ENCODE measurements at places on chromosomes 6 and 20.

DNA sequence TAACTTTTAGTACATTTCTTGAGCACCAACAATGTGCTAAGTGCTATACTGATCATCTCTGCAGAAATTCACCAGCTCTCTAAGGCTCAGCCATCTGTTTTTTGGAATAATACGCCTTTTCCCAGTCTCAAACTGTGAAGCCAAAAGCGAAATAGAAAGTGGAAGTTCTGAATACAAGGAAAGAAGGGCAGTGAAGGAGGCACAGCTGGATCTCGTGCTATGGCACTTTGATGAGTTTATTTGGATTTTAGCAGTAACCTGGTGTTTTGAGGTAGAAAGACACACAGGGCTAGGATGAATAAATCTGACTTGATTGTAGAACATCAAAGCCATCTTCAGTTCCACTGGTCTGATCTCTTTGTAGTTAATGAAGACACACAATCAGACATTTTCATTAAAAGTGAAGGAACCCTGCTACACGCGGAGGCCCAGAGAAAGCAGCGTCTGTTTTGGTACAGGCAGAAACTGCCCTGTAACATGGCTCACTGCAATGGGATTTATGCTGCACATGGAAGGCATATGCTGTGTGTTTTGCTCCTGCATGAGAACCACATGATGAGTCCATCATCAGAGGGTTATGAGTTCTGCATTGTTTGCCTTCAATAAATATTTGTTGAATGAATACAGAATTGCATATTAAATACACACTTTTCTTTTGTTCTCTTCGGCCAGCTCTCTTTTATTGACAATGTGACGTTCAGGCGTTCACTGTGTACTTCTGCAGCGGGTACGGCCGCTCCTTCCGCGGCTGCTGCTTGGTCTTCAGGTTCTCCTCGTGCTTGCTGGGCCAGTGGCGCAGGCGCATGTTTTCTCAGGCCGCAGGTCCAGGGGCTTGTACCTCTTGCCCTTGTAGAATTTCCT is 100.9 kb downstream of the PREP start:
- H3K36me3 ChIP-seq = no peaks in the 10 kb centered on the region
- no peak overlapping the region for H3K4me3 ChIP-seq
- DNase-seq = no peak
- H3K27me3 ChIP-seq = no peaks in the 10 kb centered on the region
- H3K27ac ChIP-seq = no peak overlapping the region

DNA sequence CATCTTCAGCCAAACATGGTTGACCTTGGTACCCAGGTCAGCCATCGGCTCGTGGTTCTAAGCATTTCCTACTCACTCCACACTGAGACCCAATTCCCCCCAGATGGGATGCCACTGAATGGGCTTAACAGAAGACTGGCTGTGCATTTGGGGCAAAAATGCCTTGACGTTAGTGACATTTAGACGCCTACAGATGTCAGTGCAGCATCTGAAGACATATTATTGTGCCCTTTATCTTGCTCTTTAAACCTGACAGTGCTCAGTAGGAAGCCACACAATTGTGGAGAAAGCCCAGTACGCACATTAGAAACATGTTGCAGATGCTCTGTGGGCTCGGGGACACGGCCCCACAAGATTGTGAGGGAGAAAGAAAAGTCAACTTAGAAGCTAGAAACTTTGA is 414.7 kb downstream of the PTPRT start:
- no peaks in the 10 kb centered on the region for H3K36me3 ChIP-seq
- no peak overlapping the region for H3K4me3 ChIP-seq
- H3K27ac ChIP-seq = no peak overlapping the region
- no peaks in the 10 kb centered on the region for H3K4me1 ChIP-seq
- no peaks in the 10 kb centered on the region for H3K27me3 ChIP-seq

DNA sequence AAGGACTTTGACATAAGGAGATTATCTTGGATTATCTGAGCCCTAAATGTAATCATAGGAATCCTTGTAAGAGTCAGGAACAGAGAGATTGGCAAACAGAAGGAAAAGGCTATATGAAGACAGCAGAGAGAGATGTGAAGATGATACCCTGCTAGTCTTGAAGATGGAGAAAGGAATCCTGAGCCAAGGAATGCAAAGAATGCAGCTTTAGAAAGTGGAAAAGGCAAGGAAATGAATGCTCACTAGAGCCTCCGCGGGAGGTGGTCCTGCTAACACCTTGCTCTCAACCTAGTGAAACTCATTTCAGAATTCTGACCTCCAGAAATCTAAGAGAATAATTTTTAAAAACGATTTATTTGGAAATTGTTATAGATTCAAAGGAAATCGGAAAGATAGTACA is 117.1 kb downstream of the TBXT start:
- H3K36me3 ChIP-seq = no peaks in the 10 kb centered on the region
- DNase-seq = no peak
- H3K27ac ChIP-seq = no peak overlapping the region

DNA sequence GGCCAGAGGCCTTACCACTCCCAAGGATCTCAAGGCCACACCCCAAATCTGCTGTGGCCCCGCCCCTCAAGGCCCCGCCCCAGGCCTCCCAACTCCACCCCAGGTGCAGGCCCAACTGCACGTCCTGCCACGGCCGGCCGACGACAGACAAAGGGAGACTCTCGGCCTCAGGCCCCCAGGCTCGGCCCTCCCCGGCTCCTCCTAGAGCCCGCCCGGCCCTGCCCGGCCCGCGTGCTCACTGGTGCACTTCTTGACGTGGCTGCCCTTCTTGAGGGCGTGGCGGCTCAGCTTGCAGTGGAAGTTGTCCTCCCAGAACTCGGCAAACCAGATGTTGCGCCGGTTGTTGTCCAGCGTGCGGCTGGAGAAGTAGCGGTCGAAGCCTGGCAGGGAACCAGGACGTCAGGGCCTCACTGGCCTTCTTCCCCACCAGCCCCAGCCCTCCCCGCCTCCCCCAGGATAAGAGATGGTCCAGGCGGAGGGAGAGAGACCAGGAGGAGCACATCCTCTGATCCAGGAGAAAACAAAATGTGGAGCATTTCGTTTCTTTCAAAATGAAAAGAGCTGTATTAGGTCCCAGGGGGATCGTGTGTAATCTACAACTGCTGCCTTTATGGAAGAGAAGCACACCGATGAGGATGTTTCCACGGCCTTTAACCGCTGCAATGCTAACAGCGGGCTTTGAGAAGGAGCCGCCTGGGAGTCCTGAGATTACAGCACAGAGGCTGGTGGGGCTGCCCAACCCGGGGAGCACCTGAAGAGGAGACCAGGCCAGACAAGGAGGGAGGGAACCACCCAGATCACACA is 89.4 kb downstream of the GRM4 start:
- H3K4me1 ChIP-seq = no peaks in the 10 kb centered on the region
- no peak for DNase-seq
- no peaks in the 10 kb centered on the region for H3K27me3 ChIP-seq
- no peaks in the 10 kb centered on the region for H3K36me3 ChIP-seq
- no peak overlapping the region for H3K4me3 ChIP-seq
- no peak overlapping the region for H3K27ac ChIP-seq

DNA sequence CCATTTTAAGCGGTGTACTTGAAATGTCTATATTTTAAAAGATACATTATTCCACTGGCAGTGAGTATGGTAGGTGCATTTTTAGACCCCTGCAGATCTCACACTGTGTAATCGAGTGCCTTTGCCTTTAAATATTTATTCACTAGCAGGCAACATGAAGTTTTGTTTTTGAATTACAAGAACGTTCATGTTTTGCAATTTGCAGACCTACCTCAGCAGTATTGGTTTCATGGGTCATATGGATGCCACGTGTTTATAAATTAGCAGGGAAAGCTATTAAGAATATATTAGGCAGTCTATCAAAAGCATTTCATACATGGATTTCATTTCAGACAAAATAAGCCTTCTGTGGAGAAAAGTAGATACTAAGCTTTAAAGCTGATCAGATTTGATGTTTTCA is 7.2 kb downstream of the MAP3K4 start:
- no peak for DNase-seq
- H3K27me3 ChIP-seq = no peaks in the 10 kb centered on the region
- H3K27ac ChIP-seq = no peak overlapping the region
- H3K4me1 ChIP-seq = no peaks in the 10 kb centered on the region
